Fibroblast of the aortic adventitia (primary cell): ENCODE measurements at places on chromosomes 1 and 21.

DNA sequence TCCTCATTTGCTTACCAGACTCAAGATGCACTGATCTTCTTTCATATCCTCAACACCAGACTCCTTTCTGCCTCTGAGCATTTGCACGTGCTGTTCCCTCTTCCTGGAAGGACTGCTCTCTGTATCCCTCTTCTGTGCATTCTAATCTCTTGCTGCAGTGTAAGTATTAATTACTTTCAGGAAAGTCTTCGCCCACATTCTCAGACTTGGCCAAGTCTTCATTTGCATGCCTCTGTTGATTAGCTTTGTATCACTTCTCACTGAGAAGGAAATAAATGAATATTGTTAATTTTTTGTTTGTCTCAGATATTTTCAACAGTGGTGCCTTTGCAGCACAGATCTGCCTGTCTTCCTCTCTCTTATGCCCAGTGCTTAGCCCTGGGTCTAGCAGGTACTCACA, 50.3 kb upstream of the RAB3GAP2 start:
- no peak for DNase-seq

GRCh38 chr1:68485431-68486022, 11.4 kb downstream of the DEPDC1 start:
- DNase-seq: no peak

DNA sequence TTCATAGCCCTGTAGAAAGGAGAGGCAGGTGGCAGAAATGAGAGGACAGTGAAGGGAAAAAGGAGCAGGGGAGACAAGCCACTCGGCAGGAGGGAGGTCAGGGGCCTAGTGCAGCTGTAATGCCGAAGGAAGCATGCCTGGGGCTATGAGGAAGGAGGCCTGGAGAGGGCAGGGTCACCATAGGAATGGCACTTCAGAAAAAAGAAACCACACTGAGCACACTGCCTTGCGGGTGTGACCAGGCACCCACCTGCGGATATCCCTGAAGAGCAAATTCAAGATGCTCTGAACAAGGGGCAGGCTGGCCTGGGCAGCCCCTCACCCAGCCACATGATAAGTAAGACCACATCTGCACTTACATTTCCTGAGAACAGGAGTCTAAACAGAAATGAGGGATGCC, 104.7 kb downstream of the JAK1 start:
- peak; percentile 16 for DNase-seq

DNA sequence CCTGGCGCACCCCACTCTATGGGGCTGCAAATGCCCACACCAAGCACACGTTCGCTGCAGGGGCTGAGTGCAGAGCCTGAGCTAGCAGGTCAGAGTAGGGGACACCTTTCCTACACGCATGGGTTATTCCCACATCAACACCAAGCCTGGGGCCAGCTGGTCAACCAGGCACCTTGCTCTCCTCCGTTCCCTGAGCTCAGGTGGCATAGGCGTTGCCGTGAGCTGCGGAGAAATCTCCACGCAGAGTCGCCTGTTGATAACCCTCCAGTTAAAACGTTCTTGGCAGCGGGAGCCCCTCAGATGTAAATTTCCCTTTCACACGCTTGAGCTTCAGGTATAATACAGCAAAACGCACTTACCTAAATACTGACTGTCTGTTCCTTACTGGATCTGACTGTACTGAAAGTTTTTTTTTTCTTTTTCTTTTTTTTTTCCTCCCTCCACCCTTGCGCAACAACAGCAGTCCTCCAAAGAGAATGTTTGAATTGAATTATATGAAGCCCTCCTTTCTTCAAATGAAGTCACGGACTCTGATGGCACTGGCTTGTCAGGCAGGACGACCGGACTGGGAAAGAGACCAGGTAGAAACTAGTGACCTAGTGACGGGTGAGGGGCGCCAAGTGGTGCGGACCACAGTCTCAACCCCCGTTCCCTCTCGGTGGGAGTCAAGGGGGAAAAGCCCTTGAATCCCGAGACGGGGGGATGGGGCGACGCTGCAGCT, 2.1 kb downstream of the BRINP3 start:
- peak; percentile 20 for DNase-seq

- no peak for DNase-seq
Observed at GRCh38 chr1:16717336-16718098, 22.8 kb upstream of the RNU1-4 start.
